Progenitor cell of endocrine pancreas (in vitro differentiated cells): ENCODE measurements at places on chromosomes 16 and 17.

DNA sequence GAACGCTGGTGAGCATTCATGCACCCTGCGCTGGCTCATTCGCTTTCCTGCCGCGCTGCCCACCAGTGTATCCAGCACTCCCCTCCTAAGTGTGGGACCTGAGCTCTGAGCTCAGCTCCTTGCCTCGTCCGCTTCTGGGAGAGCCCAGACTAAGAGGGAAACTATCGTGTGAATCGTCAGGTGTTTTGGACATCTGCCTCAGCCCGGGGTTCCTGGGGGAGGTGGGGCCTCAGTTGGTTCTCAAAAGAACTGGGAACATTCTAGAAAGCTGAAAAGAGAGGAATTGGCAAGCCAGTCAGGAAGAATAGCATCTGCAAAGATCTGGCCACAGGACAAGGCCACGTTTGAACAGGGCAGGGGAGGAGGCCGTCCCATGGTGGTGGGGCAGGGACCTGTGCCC lies 205.4 kb upstream of the CIBAR2 start:
- no peak for DNase-seq

DNA sequence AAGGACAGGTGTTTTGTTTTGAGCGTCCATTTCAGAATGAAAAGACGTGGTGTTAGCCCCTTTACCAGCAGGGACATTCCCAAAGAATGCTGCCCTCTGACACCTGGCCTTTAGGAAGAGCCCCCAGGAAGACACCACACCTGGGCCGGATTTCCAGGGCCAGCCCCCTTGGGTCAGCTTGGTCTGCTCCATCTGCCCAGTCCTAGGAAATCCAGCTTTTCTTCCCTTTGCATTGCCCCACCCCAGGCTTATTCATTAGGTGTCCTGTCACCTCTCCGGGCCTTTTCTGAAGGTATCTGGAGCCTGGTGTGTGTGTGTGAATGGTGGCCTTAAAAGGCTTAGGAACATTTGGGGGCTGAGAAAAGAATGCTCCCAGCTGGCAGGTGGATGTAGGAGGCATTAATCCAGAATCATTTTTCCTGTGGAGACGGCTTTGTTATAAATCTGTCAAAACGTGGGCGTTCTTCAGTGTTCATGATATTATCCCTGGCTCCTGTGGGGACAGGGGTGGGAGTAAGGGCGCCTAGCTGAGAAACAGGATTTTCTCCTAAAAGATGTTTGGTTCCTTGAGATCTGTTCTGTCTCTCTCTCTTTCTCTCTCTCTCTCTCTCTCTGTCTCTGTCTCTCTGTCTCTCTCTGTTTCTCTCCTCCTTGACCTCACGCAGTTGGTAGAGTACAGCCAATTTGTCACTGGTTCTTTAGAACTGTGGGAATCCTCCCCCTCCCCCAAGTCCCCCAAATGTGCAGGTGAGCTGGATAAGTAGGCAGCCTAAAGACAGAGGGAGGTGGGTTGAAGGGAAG lies 84.0 kb downstream of the NTN1 start:
- DNase-seq = no peak

- peak; percentile 69 for DNase-seq
Measured at GRCh38 chr17:68291836-68292688, 767 bp downstream of the ARSG start.

DNA sequence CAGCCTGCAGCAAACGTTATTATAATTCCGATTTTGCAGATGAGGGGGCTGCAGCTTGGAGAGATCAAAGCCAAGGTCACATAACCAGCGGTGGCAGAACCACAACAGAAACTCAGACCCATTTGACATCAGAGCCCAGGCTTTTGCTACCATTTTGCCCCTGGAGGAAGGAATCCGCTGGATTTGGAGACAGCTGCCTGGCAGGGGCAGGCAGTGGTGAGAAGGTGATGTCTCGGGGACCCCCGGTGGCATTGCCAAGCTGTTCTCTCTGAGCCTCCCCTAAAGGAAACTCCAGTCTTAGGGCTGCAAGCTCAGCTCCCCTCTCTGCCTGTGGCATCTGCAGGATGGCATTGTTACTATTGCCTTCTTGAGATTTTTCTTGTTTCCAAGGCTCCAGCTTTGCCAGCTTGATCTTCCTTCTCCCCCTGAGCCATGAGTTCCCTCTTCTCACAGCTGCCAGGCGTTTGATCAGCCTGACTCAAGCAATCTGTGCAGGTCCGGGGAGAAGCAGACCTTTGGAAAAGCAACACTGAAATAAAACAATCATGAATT lies 40.8 kb downstream of the AIPL1 start:
- no peak for DNase-seq

- no peak for DNase-seq
Measured at GRCh38 chr17:72771734-72772133, 320.8 kb downstream of the SLC39A11 start.
